Activated B cell treated with CpG ODN at 0.5 μM for 24 hours (primary cell): ENCODE measurements at places on chromosomes 3 and 15. TPM values are rescaled to one million over a fixed set of nuclear protein-coding genes. Genes with fewer than 3 reads are reported as not detected.

DNA sequence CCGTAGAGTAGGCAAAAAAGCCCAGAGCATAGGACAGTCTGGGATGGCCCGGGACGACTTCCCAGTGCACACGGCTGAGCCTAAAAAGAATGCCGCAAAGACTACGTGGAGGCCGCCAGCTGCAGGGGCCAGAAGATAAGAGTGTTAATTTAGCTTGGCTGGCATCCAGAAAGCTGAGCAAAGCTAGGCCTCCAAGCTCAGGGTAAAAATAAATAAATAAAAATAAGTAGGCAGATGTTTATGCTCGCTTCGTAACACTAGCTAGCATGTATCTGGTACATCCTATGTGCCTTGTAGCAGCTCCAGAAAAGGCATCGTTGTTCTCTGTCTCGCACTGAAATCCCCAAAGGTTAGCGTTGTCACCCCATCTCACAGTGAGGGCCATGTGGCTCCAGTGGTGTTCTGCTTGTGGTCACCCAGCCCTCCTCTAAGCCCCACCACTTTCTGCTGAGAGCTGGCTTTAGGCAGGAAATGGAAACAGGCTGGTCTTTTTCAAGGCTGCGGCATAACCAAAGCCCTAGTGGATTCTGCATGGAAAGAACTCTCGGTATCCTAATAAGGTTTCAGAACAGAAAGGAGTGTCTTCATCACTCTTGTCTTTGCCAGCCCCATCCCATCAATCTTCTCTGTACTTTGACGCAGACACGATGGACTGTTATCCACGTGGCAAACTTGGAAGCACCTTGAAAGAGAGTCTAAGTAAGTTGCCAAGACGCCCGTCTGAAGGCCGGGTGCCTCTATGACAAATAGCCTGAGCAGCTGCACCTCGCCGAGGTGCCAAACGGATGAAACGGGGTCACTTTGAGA lies 58.1 kb upstream of the MEF2A start:
- peak overlapping the region; percentile 50 for H3K4me3 ChIP-seq
- no peaks in the 10 kb centered on the region for H3K36me3 ChIP-seq
- no peaks in the 10 kb centered on the region for H3K27me3 ChIP-seq

DNA sequence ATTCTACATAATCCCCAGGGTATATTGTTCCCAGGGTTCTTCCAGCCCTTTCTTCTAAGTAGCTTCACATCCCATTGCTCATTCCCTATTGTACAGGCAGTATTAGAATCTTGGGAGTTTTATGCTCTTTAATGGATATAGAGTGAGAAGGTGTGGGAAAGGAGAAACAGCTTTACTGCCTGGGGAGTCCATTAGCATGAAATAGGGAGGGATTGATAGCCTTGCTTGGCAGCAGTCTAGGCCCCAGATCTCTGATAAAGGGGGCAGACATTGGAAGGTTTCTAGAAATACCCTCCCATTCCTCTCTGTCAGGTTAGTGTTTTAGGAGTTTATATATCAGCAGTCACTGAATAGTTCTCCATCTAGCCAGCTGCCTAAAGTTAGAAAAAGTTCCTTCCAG lies 334.3 kb downstream of the UNC13C start:
- no peak overlapping the region for H3K4me3 ChIP-seq
- no peaks in the 10 kb centered on the region for H3K36me3 ChIP-seq
- no peak for DNase-seq
- H3K27ac ChIP-seq: no peak overlapping the region

Gene CCDC9B
- total RNA-seq: 0.91 and 2.1 TPM in 2 replicates

DNA sequence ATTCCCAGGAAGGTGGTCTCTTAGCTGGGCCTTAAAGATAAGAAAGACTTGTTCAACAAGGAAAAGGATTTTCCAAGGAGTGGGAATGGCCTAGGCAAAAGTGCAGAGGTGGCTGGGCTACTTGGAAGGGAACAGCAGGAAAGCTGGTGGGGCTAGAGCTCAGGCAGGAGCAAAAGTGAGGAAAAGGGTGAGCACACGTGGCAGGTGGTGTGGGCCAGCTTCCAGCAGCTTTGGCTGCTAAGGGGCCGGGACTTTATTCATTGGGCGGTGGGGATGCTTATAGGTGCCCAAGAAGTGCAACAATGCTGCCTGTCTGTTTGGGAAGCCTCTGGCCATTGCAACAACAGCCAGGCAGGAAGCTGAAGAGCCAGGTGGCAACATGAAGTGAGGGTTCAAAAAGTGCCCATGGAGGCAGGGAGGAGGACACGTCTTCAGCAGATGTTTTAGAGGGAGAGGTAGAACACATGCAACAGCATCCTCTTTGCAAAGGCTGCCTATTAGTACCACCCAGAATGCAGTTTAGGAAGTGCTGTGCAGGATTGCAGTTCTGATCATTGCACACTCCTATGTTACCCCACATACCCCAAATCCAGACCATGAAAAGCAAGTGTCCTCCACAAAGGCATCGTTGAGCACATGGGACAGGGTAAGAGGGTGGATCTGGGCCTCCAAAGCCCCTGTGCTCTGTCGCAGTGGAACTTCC lies 13.8 kb downstream of the ALDH1A3 start:
- no peaks in the 10 kb centered on the region for H3K36me3 ChIP-seq
- H3K27me3 ChIP-seq: peaks cover 61% of the 10 kb centered on the region
- no peak overlapping the region for H3K4me3 ChIP-seq
- H3K27ac ChIP-seq: no peak overlapping the region
- DNase-seq: no peak

- H3K4me1 ChIP-seq: no peaks in the 10 kb centered on the region
- no peaks in the 10 kb centered on the region for H3K36me3 ChIP-seq
- H3K27ac ChIP-seq: no peak overlapping the region
- DNase-seq: no peak
- peaks cover 8% of the 10 kb centered on the region for H3K27me3 ChIP-seq
- H3K4me3 ChIP-seq: no peak overlapping the region
Measured at GRCh38 chr3:50417637-50418033, 58.3 kb upstream of the TMEM115 start.

Gene GRIP2
- not detected in 2 replicates for total RNA-seq

DNA sequence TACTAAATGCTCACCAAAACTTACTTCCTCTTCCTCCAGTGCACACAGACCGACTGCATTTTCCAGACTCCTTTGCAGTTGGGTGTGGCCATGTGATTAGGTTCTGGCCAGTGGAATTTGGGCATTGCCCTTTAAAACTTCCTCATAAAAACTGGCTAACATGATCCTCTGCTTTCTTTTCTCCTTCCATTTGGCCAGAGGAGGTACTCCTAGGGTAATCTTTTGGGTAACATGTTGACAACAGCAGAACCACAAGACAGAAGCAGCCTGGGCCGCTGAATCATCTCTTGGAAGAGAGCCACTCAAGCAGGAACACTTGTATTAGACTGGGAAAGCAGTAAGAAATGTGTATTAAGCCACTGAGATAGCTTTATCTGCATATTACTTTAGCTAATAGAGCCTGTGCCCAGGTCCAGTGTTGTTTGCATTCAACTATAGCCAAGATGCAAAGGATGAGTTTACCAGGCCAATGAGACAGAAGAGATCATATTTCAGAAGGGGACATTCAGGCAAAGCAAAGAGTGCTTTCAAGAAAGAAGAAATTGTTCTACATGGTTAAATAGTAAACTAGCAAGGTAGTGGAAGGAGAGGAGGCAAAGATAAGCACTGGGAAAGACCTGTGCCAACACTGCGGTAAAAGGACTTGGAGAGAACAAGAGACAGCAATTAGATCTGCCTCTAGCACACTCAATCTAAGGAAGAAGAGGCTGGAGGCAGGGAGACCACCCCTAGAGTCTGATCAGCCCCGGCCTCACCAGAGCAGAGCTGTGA lies 79.8 kb downstream of the PLCH1 start:
- no peak overlapping the region for H3K27ac ChIP-seq
- no peak for DNase-seq
- H3K4me3 ChIP-seq: no peak overlapping the region
- H3K36me3 ChIP-seq: no peaks in the 10 kb centered on the region

DNA sequence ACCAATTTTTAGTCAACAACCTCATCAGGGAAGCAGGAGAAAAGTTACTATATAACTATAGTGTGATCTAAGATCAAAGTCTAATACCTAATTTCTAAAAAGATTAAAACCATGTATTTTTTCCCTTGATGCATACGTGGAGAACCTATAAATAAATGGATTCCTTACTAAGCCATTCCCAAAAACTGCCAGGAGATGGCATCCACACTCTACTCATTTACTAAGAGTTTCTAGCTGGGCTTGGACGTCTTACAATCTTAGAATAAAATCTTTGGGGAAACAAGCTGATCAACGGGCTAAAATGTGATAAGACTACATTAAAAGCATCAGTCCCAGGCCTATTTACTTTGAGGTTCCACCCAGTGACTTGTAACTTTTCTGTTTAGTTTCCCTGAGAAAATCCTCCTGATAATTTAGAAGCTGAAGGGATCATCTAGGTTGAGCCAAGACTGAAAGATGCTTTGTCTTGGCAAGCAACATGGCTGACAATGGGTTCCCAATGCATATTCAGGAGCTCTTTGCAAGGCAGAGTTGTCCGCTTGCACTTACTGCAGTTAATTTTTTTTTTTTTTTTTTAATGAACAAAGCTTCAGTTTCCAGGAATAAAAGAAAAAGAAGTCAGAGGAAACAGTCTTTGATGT lies 85.5 kb upstream of the FGF12 start:
- DNase-seq: no peak
- no peak overlapping the region for H3K27ac ChIP-seq
- H3K27me3 ChIP-seq: peaks cover 4% of the 10 kb centered on the region
- H3K4me1 ChIP-seq: no peaks in the 10 kb centered on the region

Gene C3orf52
- 1.4 and 1.8 TPM in 2 replicates for total RNA-seq

Gene SPSB4
- total RNA-seq: not detected in 2 replicates

GRCh38 chr3:43206632-43207031 lies 79.7 kb upstream of the SNRK start:
- H3K36me3 ChIP-seq: no peaks in the 10 kb centered on the region
- H3K27ac ChIP-seq: no peak overlapping the region
- DNase-seq: no peak

- H3K27me3 ChIP-seq: peaks cover 2% of the 10 kb centered on the region
- no peaks in the 10 kb centered on the region for H3K4me1 ChIP-seq
- no peak overlapping the region for H3K27ac ChIP-seq
- DNase-seq: no peak
- no peaks in the 10 kb centered on the region for H3K36me3 ChIP-seq
Measured at GRCh38 chr15:93378558-93378957, 289.5 kb upstream of the RGMA start.

DNA sequence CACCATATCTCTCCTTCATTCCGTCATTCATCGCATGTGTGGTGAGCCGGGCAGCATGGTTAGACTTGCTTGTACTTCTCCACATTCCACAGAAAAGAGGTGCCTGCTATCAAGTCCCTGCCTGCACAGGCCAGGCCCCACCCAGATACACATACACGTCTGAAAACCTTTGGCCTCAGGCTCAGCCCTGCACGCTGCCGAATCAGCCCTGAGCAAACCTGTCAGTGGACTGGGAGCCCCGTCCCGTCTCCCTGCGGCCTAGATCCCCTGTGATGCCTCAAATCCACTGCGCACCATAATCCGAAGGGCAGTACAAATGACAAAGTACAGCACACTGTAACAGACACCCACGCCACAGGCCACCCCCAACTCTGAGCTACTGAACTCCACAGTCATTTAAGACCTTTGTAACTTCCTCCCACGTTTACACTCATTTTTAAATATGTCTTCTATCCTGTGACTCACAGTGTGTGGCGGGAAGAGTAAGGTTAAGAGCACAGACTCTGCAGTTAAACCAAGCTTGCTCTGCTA lies 67.1 kb downstream of the MB21D2 start:
- no peak overlapping the region for H3K4me3 ChIP-seq
- peaks cover 6% of the 10 kb centered on the region for H3K4me1 ChIP-seq
- H3K27ac ChIP-seq: no peak overlapping the region
- no peak for DNase-seq
- H3K27me3 ChIP-seq: peaks cover 7% of the 10 kb centered on the region

Gene MCF2L2
- 1.8 and 2.4 TPM in 2 replicates for total RNA-seq

Gene CCDC12
- total RNA-seq: 93.8 and 98.4 TPM in 2 replicates

DNA sequence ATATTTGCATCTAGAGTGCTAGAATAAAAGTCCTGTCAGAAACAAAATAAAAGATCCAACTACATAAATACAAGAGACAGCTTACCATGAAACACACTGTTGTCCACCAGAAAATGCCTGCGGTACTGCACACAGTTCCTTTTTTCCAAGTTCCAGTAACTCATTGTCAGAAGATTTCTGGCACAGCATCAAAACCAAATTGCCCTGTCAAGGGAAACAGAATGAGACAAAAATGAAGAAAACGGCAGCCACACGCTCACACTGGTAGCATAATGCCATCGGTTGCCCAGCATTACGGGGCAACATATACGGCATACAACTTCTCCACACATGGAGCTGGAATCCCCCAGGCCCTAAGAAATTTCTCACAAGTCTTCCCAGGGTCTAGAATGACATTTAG lies 40.8 kb downstream of the PLCH1 start:
- H3K27ac ChIP-seq: no peak overlapping the region
- peaks cover 5% of the 10 kb centered on the region for H3K27me3 ChIP-seq
- DNase-seq: no peak

- H3K4me3 ChIP-seq: no peak overlapping the region
- no peaks in the 10 kb centered on the region for H3K27me3 ChIP-seq
- H3K27ac ChIP-seq: no peak overlapping the region
- no peaks in the 10 kb centered on the region for H3K36me3 ChIP-seq
Measured at GRCh38 chr3:29171043-29171990, 109.6 kb upstream of the RBMS3 start.

DNA sequence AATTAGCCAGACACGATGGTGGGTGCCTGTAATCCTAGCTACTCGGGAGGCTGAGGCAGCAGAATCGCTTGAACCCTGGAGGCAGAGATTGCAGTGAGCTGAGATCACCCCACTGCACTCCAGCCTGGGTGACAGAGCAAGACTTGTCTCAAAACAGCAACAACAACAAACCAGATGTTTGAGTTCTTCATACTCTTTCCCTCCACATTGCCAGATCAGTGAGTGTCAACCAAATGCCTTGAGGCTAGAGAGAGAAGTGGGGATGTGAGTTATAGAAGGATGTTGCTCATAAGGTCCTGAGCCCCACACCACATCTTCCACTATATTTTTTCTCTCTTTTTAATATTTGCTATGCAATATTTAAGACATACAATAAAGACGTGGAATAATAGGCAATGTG lies 19.8 kb downstream of the MAPKBP1 start:
- H3K27ac ChIP-seq: no peak overlapping the region
- H3K36me3 ChIP-seq: peaks cover 7% of the 10 kb centered on the region
- H3K4me3 ChIP-seq: no peak overlapping the region
- no peak for DNase-seq
- H3K27me3 ChIP-seq: no peaks in the 10 kb centered on the region
- peaks cover 64% of the 10 kb centered on the region for H3K4me1 ChIP-seq

GRCh38 chr3:15787526-15787925 lies 10.3 kb downstream of the ANKRD28 start:
- no peaks in the 10 kb centered on the region for H3K27me3 ChIP-seq
- H3K4me3 ChIP-seq: no peak overlapping the region
- H3K27ac ChIP-seq: no peak overlapping the region
- H3K36me3 ChIP-seq: peaks cover 36% of the 10 kb centered on the region
- peaks cover 5% of the 10 kb centered on the region for H3K4me1 ChIP-seq
